ENCODE measurements at places on chromosomes 7 and 10. TPM values are rescaled to one million over a fixed set of nuclear protein-coding genes. Genes with fewer than 3 reads are reported as not detected.

CNPY1 gene
- 0.18 TPM for total RNA-seq

ZNF488 gene
- total RNA-seq = 1.2 TPM

HMX2 gene
- not detected for total RNA-seq

DNA sequence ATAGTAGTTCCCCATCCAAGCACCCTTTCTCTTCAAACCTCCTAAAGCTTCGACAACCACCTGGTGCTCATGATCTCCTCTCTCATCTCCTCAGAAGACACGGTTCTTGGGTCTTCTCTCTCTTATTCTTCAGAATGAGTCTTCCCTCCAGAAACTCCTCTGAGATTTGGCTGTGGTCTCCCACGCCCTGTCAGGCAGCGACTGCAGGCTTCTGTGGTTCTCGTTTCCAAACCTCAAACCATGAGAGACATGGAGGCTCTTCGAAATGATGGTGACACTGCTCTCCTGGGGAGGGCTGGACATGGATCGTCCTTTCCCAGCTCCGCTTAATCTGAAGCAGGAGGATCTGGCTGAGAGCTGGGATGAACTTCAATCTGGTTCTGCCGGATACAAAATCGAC is 78.6 kb upstream of the PITRM1 start:
- no peaks in the 10 kb centered on the region for H3K36me3 ChIP-seq
- no peak for DNase-seq
- H3K4me3 ChIP-seq = no peak overlapping the region
- no peak overlapping the region for H3K27ac ChIP-seq
- no peaks in the 10 kb centered on the region for H3K27me3 ChIP-seq

- H3K27me3 ChIP-seq = no peaks in the 10 kb centered on the region
- no peak overlapping the region for H3K4me3 ChIP-seq
- peaks cover 2% of the 10 kb centered on the region for H3K4me1 ChIP-seq
These were observed 48.4 kb downstream of the LHPP start for GRCh38 chr10:124509880-124510632.
